Osteoblast (primary cell): ENCODE measurements at places on chromosomes 3 and 15. TPM values are rescaled to one million over a fixed set of nuclear protein-coding genes. Genes with fewer than 3 reads are reported as not detected.

- no peak for DNase-seq
Observed at GRCh38 chr15:29774900-29775299, 47.4 kb downstream of the TJP1 start.

- peak; percentile 85 for DNase-seq
Observed at GRCh38 chr3:58072052-58072762, 64.0 kb downstream of the FLNB start.

DNA sequence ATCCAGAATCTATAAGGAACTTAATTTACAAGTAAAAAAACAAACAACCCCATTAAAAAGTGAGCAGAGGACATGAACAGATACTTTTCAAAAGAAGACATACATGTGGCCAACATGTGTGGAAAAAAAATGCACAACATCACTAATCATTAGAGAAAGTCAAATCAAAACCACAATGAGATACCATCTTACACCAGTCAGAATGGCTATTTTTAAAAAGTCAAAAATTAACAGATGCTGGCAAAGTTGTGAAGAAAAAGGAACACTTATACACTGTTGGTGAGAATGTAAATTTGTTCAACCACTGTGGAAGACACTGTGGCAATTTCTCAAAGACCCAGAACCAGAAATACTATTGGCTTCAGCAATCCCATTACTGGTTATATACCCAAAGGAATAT lies 830.0 kb upstream of the ALCAM start:
- DNase-seq = no peak

DNA sequence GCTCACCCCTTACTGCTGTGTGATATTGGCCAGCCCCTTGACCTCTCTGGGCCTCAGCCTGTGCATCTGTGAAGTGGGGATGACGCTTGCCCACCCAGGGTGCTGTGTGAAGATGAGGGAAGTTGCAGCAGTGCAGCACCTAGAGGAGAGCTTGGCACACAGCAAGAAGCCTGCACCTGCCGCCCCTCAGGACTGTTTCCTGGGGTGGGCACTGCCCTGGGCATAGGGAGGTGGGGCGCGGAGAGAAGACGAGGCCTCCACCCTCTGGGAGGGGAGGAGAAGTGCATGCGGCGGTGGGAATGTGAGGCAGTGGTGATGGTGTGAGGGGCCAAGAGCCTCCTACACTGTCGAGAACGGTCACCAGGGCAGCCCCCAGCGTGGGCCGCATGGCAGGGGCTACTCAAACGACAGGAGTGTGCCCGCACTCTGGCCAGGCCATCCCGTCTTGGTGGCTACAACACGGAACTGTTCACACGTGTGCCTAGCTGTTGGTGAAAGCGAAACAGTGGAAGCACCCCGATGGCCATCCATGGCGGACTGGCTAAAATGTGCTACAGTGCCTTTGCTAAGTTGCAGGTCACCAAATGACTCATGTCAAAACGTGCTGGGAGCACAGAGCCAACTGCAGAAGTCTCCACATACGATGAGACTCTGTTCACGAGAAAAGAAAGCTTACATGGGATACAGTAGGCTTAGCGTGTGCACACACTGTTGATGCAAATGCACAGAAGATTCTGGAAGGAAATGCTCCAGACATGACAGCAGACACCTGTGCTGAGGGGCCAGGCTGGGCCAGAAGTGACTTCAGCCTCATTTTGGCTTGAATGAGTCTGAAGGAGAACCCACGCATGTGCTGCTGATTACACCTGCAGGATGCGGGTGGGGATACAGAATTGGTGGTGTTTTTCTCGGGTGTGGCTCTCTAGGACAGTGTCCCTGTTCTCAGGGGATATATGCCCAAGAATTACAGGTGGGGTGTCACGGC lies 40.4 kb upstream of the IQSEC1 start:
- peak; percentile 58 for DNase-seq

DNA sequence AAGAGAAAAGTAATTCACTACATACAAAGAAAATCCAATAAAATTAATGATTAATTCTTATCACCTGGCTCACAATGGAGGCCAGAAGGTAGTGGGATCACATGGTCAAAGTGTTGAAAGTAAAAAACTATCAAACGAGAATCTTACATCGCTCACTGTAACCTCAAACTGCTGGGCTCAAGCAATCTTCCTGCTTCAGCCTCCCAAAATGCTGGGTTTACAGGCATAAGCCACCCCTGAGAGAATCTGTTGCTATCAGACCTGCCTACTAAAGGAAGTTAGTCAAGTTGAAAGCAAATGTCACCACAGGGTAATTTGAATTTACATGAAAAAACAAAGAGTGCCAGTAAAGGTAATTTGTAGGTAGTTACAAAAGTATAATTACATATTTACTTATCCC lies 103.3 kb downstream of the PCCB start:
- DNase-seq = no peak

DNA sequence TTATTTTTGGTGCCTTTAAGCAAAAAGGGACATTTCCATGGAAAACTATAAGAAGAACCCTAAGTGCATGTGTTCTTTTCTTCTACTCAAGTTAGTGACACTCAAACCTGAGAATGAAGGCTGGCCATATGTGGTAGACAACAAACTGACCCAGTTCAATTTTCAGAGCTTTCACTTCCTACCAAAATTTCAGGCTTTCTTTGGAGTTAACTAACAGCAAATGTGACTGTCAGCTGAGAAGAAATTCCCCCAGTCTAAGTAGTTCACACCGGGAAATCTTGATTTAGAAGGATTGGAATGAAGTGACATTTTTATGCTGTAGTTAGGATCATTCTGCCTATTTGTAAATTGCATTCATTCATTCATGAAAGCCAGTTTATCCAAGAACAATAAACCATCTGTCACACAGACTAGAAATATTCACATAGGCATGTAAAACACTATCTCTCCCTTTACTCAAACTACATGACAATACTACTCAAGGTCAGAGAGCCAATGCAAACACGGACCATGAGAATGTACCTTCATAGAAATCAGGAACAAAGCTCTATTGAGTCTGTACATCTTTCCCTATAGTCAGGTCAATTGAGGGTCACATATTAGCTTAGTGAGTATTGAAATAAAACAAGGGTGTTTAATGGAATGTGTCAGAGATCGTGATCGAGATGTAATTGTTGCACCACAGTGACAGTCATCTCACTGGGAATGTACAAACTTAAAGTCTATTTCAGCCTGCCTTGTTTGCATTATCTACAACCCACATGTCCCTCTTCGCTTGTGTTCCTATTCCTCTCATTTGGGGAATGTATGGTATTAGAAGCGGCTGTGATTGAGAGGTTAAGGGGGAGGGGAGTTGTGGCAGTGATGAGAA lies 113.8 kb upstream of the TGFBR2 start:
- DNase-seq = peak; percentile 3

GRCh38 chr15:38899300-38899699 lies 334.7 kb upstream of the RASGRP1 start:
- peak; percentile 62 for DNase-seq

DNA sequence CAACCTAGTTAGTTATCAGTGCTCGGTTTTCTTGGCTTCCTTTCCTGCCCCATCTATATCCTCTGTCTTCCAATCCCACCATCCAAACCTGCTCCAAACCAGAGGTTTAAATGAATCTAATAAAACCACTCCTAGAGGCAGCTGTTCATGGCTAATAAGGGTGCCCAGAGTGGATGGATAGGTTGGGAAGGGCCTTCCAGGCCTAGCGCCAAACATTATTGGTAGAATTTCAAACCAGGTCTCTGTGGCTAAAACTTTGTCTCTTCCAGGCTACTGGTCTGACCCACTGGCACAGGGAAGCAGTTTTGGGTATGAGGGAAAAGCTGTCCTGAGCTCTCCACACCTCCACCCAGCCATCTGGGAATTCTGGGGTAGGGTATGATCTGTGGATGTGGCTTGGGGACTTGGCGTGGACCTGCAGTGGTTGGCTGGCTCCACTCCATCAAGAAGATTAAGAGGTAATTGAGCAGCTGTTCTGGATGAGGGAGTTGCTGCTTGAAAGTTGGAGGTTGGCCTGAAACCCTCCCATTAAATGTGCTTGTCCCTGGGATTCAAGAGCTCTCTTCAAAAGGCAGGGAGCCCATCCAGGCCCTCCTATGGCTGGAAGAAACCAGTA lies 29.3 kb upstream of the INSYN1 start:
- DNase-seq = no peak

GRCh38 chr15:67389975-67390374 lies 131.0 kb upstream of the C15orf61 start:
- no peak for DNase-seq

GRCh38 chr3:114650808-114651207 lies 357.0 kb downstream of the TIGIT start:
- peak; percentile 31 for DNase-seq

- DNase-seq = no peak
Observed at GRCh38 chr15:58440922-58441321, 9.1 kb downstream of the LIPC start.

- no peak for DNase-seq
Observed at GRCh38 chr3:117358717-117359314, 649.2 kb downstream of the TUSC7 start.

DNA sequence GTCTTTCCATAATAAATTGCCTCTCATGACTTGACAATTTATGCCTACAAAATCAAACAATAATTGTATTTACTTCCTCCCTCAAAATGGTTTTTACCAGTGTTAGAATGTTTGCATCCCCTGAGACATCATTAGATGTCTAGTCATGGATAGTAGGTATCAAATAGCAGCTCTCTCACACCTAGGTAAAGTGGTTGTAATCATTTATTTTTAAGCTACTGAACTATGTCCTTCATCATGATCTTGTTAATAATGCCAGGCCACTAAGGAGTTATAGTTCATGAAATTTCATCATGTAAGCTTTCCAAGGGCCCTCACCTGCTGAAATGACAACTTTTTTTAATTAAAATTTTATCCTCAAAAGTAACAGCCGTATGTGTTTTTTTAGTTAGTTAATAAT lies 134.1 kb downstream of the ARPP21 start:
- no peak for DNase-seq

GRCh38 chr3:42661593-42662022 lies 8.1 kb downstream of the ZBTB47 start:
- peak; percentile 78 for DNase-seq

- no peak for DNase-seq
Observed at GRCh38 chr3:12686096-12686495, 22.2 kb upstream of the RAF1 start.

- no peak for DNase-seq
Observed at GRCh38 chr3:78988324-78988723, 779.5 kb downstream of the ROBO1 start.

DNA sequence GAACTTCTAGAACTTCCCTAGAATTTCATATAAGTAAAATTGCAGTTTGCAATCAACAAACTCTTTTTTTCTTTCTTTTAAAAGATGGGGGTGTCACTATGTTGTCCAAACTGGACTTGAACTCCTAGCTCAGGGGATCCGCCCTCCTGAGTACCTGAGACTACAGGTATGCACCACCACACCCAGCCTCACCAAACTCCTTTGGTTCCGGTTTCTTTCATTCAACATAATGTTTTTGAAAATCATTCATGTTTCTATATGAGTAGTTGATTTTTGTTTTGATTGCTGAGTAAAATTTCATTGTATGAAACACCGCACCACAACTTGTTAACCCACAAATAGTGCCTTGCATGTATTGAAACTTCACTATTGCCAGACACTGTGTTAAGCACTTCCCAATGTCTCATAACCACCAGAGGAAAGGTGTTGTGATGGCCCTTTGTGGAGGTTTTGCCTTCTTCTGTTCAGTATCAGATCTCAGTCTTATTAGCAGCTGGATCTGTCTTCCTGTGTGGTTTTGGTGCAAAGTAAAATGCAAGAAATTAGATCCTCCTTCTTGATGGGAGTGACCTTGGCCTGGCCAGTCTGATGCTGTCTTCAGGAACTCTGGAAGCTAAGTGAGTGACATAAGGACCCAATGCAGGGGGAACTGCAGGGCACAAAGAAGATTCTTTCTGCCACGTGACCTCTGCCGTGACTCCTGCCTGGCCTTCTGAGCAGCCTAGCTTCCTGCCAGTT lies 78.8 kb upstream of the UBE2E1 start:
- no peak for DNase-seq

GRCh38 chr3:185846037-185846436 lies 21.2 kb upstream of the IGF2BP2 start:
- DNase-seq = no peak

- DNase-seq = no peak
Observed at GRCh38 chr15:83129791-83130190, 22.3 kb downstream of the TM6SF1 start.

DNA sequence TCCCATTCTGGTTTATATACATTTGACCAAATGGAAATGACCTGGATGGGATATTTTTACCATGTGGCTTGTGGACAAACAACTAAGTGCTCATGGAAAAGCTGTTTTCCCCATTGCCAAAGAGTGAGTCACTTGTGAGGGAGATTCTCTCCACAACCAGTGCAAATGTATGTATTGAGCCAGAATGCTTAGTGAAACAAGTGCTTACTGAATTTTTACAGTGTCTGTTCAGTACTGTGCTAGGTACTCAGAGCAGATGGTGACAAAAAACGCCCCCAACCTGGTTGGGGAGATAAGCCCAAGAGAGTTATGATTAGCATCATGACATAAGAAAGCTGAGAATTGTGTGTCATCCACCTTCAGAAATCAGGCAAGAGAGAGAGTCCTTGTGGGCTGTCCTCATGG lies 2.3 kb downstream of the CHP1 start:
- peak; percentile 88 for DNase-seq

GRCh38 chr3:175486255-175486654 lies 627.1 kb downstream of the NAALADL2 start:
- no peak for DNase-seq

- DNase-seq = peak; percentile 99
Observed at GRCh38 chr3:56683122-56683817, at the start of gene TASOR. Gene TASOR (minus strand): TSS chr3:56683265. CDS start chr3:56683006, 259 bp downstream.

DNA sequence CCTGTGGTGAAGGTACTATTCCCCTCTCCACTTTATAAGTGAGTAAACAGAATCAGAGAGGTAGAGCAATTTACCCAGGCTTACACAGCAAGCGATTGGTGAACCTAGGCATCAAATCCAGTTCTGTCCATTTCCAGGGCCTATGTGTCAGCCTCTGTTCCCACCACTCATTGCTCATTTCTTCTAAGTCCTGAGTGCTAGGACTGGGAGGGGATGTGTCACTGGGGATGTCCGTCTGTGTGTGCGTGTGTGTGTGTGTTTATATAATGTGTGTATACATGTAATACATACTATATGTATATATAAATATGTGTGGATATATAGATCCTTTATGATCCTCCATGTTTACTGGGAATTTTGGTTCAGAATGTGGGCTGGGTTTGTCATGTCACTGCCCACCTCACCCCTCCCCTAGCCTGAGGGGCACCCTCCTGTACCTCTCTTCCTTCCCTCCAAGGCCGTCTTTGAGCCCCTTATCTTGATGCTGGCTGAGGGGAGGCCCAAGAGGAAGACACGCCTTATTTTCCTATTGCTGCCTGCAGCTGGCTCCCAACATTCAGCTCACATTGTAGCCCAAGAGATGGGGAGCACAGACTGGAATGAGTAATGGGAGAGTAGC lies 2.1 kb downstream of the TMEM43 start:
- DNase-seq = no peak

GRCh38 chr3:131730581-131730980 lies 227.8 kb upstream of the MRPL3 start:
- DNase-seq = no peak

Gene PLA2G4D
- total RNA-seq = not detected in 2 replicates

Gene PXYLP1
- total RNA-seq = 6.5 and 9.1 TPM in 2 replicates

Gene COL6A5
- not detected in 2 replicates for total RNA-seq

Gene CHRD
- 0.29 and 0.36 TPM in 2 replicates for total RNA-seq

Gene XYLB
- total RNA-seq = 10.1 and 12.4 TPM in 2 replicates

Gene WNT5A
- 116 and 145 TPM in 2 replicates for total RNA-seq

Gene TMCO5A
- total RNA-seq = not detected in 2 replicates

Gene CHD2
- 94.0 and 98.8 TPM in 2 replicates for total RNA-seq

Gene FOXB1
- not detected in 2 replicates for total RNA-seq

Gene ZBTB47
- 39.2 and 41.3 TPM in 2 replicates for total RNA-seq

Gene SQOR
- total RNA-seq = 122 and 134 TPM in 2 replicates

Gene ARHGEF26
- total RNA-seq = 2.7 and 3.6 TPM in 2 replicates
